ENCODE measurements at places on chromosomes 12 and 14. TPM values are rescaled to one million over a fixed set of nuclear protein-coding genes. Genes with fewer than 3 reads are reported as not detected.

DNA sequence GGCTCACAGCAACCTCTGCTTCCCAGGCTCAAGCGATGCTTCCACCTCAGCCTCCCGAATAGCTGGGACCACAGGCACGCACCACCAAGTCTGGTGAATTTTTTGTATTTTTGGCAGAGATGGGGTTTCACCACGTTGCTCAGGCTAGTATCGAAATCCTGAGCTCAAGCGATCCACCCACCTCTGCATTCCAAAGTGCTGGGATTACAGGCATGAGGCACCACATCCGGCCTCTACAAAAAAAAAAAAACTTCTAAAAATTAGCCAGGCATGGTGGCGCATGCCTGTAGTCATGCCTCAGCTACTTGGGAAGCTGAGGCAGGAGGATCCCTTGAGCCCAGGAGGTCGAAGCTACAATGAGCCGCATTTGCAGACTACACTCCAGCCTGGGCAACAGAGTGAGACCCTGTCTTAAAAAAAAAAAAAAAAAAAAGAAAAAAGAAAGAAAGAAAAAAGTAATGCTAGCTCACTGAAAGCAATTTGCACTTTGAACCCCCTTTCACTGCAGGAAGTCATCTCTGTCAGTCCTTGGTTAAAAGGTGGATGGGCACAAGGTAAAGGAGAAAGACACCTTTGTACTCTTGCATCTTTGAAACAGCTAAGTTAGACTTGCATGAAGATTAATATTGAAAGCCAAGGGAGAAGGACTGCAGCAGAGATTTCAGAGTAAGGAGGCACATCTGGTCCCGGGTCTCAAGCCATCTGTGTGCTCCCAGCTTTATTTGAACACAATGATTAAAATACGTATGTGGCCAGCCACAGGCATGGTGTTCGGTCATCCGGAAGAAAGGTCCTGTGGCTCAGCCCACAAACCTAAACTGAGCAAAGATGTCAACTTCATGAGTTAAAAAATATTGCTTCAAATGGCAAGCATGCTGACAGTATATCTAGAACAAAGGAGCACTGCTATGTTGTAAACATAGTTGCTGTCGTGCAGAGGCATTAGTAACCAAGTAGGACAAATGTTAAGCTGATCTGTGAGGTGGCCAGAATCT lies 103.8 kb upstream of the HMGA2 start:
- DNase-seq, result peak; percentile 66

The ARHGAP9 gene
- not detected for total RNA-seq

GRCh38 chr12:105819549-105819948 lies 319.2 kb downstream of the NUAK1 start:
- DNase-seq, result no peak

DNA sequence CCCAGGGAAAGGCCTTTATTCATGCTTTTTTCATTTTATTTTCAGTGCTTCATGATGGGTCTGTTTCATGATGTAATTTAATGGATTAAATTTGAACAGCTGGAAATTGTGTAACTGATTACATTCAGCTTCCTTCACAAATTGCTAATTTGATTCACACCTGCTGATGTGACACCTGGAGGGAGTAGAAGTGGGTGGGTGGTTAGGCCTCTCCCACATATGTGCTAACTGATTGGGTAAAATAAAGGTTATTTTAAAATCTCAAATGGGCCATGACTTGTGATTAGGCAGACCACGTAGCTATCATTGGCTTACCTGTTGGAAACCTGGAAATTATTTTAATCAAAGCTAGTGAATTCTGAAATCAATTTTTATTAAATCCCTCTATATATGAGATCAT lies 142.1 kb downstream of the GXYLT1 start:
- DNase-seq, result no peak

DNA sequence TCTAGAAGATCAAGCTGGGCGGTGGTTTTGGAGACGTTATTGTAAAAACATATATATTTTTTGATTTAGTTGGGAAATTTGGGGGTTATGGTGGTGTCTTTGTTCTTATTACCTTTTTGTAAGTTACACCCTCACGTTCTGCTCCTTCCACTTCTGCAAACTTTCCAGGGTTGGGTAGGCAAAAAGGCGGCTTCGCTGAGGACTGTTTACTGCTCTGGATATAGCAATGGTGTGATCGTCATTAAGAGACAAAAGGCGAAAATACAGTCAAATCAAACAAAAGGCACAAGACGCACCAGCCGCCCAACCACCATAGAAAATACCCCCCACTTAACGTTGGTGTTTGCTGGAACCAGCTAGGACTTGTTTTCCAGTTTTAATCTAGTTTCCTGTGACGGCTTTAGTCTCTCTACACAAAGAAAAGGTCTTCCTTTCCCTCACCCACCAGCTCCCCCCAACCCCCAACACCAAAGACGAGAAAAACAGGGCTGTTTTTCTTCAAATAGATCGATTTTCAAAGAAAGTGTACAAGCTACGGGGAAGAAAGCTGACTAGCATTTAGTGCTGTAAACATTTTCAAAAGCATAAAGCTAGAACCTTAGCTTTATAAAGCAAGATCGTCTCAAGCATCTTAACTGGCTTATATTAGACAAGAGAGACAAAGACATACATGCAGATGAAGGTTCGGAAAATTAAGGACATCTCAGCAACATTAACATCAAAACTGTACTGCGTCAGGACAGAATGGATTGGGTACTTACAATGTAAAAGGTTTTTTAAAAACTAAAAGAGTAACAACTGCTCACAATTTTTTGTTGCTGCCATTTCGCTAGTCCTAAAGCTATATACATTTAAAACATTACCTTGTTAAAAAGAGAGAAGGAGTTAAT lies 2.0 kb upstream of the SETD1B start:
- DNase-seq, result peak; percentile 56

GRCh38 chr14:22839159-22839779 lies 2.9 kb downstream of the MMP14 start:
- peak; percentile 60 for DNase-seq

GRCh38 chr14:67837011-67837624 lies 17.5 kb downstream of the RAD51B start:
- peak; percentile 82 for DNase-seq

The AKAP6 gene
- 14.3 TPM for total RNA-seq

DNA sequence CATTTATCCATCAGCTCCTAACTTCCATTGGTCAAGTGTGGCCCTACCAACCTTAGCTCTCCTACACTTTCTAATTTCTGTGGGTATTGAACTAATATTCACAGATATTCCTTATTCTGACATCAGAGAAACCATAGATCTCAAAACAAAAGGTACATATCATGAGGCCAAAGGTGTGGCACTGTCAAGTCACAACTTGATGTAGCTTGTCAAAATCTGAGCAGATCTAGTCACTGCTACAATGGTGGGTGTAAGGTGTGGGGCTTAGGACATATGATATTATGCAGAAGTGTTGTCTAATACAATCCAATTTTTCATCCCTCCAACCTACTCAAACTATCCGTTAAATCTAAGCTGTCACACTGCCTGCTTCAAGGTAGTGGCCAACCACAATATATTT lies 114.0 kb upstream of the FAR2 start:
- no peak for DNase-seq

DNA sequence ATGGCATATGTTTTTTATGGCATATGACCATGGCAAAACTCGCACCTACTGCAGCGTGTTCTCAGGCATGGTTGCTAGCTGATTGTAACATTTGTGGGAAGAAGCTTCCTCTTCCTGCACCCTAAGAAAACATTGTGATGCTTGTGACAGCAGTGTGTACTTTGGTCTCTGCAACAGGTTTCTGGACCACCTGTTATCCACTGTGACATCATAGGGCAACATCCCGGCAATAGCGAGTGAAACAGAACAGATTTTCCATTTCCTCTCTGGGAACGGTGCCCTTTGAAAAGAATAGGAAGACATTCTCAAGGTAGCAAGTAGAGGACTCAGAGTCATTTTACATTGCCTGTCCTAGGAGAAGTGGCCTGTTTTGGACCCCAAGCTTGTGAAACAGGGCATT lies 135.4 kb upstream of the TRHDE start:
- DNase-seq, result no peak

The LMNTD1 gene
- 0.13 TPM for total RNA-seq

The AQP5 gene
- not detected for total RNA-seq

The GNPNAT1 gene
- total RNA-seq, result 64.1 TPM

DNA sequence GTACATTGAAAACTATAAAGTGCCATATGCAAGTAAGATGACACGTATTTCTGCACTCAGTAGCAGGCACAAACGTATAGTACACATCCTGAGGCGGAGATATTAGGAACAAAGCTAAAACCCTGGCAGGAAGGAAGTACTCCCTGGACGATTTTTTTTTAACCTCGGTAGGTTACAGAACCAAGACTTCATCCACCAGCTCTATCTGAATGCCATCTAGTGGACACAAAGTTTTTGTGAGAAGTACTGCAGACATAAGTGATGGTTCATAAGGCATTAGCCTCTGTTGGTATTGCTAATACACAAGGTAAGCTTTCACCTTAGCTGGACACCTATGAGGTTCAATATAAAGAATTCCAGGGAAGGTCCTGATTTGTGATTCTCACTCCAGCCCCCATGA lies 83.0 kb upstream of the CCDC196 start:
- peak; percentile 56 for DNase-seq

GRCh38 chr14:104749111-104749649 lies 3.8 kb upstream of the SIVA1 start:
- peak; percentile 82 for DNase-seq

- peak; percentile 84 for DNase-seq
Measured at GRCh38 chr12:50579757-50580267, 75.0 kb downstream of the DIP2B start.

The DIO3 gene
- not detected for total RNA-seq

GRCh38 chr12:128387811-128388422 lies 120.9 kb downstream of the TMEM132C start:
- no peak for DNase-seq

The PFDN5 gene
- total RNA-seq, result 380 TPM

DNA sequence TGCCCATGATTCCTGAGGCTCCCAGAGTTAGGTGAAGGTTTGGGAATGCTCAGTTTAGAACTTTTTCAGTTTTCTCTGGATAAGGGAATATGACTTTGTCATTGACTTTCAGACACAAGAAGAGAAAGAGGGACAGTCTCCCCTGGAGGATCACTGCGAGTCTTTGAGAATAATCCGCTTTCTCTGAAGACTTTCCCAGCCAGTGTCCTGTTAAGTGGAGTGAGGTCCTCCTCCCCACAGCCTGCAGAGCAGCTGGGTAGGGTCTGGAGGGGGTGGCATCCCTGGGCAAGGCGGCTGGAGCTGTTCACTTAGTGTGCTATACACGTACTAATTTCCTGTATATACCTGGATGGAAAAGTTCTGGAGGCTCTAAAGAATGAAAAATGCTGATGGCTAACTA lies 8.5 kb upstream of the RAB35 start:
- no peak for DNase-seq

The NTF3 gene
- total RNA-seq, result 4.8 TPM

DNA sequence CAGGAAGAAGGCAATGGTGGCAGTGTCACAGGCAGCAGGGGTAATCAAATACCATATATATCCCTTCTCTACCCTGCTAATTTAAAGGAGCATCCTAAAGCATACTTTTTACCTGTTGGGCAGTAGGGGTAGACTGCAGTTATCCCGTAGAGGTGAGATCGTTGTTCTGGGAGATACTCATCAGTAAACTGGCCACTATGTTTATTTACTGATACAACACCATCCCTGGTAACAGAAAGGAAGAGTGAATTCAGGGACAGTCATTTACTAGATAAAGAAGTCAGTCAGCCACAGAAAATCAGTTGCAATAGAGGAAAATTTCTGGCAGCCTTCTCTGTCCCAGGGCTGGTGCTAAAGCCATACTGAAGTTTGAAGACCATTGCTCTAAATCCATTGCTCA lies 16.3 kb downstream of the RTRAF start:
- DNase-seq, result no peak

DNA sequence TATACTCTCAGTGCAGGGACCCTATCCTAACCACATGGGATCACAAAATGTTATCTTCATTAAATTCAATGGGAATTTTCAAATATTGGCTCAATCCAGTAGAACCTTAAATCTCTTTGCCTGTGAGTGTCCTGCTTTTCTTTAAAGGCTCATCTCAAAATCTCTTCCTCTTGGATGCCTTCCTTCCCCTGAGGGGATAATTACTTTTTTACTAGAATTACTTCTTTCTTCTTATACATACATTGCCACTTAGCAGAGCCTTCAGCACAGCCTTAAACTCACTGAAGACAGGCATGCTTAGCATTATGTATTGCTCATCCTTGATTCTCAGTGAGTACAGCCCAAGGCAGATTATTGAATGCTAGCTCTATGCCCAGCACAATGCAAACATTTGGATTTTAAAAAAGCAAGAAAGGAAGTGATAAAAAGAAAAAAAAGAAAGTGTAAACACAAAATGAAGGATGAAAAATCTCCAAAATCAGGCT lies 1918.0 kb upstream of the FLRT2 start:
- DNase-seq, result no peak

The PAPLN gene
- 0.22 TPM for total RNA-seq

The PPM1H gene
- 1.2 TPM for total RNA-seq

The CPNE6 gene
- not detected for total RNA-seq

GRCh38 chr14:61365667-61366212 lies 44.4 kb downstream of the PRKCH start:
- DNase-seq, result no peak

The TAS2R20 gene
- 1.8 TPM for total RNA-seq

The ARHGEF40 gene
- total RNA-seq, result 68.3 TPM

DNA sequence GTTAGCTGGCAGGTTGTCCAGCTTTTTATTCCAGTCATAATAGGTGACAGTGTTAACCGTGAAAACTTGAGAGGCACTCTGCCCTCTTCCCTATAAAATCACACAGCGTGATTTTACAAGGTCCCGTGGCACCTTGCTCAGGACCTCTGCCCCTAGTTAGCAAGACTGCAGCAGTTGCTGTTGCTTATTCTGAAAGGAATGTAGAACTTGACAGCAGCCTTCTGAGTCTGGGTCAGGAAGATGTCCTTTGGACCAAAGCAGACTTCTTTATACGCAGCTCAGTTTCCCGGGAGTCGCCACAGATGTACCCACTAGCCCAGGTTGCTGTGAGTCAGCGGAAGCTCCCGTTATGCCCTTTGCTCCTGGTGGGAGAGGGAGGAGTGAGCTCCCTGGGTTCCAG lies 13.2 kb downstream of the PRKAB1 start:
- DNase-seq, result no peak

The LRRIQ1 gene
- 0.11 TPM for total RNA-seq

DNA sequence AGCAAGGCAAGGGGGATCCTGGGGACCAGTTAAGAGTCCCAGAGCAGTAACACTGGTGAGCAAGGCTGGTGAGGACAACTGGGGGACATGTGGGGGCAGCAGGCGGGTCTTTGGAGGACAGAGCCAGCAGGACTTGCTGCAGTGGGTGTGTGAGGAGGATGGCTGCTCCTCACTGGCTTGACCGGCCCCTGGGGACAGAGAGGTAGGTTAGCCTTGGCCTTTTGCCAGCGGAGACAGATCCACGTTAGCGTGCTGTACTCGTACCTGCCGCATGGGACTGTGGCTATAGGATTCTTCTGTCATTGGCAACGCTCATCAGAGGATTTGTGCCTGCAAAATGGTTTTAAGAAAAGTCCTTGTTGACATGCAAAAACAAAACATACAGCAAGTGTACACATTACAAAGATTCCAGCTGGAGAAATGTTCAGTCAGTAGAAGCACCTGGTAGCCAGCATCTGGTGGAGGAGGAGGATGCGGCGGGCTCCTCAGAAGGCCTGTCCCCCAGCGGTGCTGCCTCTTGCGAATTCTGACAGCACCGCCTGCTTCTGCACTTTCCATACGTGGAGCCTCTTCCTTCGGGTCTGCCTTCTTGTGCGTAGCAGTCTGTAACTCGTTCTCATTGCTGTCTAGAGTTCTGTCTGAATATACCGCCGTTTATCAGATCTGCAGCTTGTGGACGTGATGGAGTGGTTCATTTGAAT lies 91.3 kb downstream of the EP400 start:
- DNase-seq, result no peak

The FAM90A1 gene
- total RNA-seq, result not detected

GRCh38 chr12:77845831-77846230 lies 15.1 kb downstream of the NAV3 start:
- DNase-seq, result peak; percentile 53
